ENCODE measurements at places on chromosomes 13 and 19.
A peak's percentile ranks its signal among the peaks of the same experiment; 100 is the strongest.

- peak; percentile 61 for DNase-seq
Observed at GRCh38 chr19:53254411-53255341, at the start of gene ZNF677. ZNF677 (minus strand) TSS chr19:53254873; CDS start chr19:53251550, 3,323 bp downstream.

GRCh38 chr13:63680704-63681103 is 2265.1 kb upstream of the PCDH20 start:
- DNase-seq = no peak

DNA sequence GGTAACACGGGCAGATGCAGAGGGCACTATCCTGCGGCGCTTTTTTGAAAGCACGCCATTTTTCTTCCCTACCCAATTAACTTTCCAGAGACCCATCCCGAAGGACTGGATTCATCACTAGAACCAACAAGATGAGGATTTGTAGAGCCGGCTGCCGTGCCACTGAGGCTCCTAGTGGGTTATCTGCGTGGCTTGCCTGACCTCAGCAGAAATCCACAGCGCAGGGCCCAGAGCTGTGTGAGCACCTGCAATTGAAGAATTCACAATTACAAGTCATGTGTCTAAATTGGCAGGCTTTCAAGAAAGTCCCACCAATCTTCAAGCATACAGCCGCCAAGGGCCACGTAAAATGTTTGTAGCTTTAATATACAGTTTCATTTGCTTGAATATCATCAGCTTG is 75.5 kb downstream of the ALOX5AP start:
- DNase-seq = no peak

GRCh38 chr19:46745521-46746280 is at the start of gene FKRP:
FKRP (plus strand) TSS chr19:46746057; CDS start chr19:46755451, 9,394 bp downstream.
- no peak for DNase-seq

DNA sequence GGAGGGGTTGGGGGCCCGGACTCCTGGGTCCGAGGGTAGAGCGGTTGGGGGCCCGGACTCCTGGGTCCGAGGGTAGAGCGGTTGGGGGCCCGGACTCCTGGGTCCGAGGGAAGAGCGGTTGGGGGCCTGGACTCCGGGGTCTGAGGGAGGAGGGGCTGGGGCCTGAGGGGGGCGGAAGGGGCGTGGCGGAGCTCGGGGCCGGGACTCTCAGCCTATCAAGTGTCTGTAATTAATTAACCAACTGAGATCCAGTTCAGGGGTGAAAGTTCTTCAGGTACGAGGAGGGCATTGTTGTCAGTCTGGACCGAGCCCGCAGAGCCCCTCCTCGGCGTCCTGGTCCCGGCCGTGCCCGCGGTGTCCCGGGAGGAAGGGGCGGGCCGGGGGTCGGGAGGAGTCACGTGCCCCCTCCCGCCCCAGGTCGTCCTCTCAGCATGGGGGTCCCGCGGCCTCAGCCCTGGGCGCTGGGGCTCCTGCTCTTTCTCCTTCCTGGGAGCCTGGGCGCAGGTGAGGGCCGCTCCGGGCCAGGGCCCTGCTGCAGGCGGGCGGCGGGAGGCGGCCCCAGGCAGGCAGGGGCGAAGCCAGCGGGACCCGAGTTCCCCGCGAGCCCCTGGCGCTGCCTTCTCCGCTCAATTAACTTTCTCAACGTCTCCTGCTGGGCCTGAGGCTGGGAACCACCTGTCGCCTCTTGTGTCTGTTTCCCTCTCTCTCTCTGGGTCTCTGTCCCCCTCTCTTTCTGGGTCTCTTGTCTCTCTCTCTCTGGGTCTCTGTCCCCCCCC is 697 bp downstream of the FCGRT start:
- DNase-seq = no peak

DNA sequence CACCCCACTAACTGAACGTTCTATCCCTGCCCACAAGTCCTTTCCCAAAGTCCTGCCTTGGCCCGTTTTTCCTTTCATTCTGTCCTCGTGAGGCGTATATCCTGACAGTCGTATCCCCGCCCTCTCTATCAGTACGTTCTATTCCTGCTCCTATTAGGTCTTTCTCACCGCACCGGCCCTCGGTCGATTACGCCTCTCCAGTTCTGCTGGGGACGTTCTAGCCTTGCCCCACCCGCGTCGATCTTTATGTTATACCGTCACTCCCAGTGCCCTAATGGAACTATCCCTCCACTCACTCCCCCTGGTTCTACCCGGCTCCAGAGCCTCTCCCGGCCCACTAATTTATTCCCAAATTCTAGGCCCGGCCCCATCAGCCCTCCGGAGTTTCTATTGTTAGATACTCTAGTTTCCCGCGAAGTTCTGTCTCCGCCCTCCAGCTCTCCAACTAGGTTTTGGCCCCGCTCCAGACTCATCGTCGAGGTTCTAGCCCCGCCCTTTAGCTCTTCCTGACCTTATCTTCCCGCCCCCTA is 2.0 kb downstream of the PLAUR start:
- DNase-seq = peak; percentile 98

DNA sequence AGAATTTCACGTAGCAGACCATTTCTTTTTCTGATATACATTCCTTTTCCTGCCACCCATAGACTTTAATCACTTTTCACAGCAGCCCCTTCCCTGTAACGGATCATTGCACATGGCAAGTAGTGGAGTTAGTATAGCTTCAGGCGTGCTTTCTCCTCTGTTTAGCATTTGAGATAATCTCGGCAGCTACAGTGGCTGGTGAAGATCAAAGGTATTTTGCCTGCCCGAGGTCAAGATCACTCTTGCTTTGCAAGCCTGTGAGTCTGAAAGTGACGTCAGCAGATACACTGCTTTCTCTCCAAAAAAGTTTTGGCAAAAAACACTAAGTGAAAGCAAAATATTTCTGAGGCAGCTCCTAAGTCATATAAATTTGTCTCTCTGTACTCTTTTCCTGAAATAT is 260.0 kb downstream of the NDFIP2 start:
- DNase-seq = no peak

- DNase-seq = no peak
Observed at GRCh38 chr13:100674572-100674871, at the start of gene TMTC4. TMTC4 (minus strand) TSS chr13:100674795; CDS start chr13:100670362, 4,433 bp downstream.

DNA sequence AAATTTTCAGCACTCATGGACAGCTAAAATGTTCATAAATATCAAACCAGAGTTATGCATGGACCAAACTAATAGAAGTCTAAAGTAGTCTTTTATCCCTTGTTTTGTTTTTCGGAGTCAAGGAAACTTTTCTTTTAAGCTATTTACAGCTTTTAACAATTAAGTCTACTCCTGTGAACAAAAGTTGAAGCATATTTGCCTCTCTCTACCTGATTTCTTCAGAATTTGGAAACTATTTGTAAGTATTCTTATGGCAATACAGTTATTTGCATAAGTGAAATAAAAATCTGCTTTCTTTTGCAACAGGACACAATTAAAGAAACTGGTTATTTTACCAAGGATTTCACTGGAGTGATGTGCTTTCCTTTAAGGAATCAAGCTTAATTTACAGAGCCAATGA is 47.1 kb upstream of the ANKRD10 start:
- DNase-seq = no peak

DNA sequence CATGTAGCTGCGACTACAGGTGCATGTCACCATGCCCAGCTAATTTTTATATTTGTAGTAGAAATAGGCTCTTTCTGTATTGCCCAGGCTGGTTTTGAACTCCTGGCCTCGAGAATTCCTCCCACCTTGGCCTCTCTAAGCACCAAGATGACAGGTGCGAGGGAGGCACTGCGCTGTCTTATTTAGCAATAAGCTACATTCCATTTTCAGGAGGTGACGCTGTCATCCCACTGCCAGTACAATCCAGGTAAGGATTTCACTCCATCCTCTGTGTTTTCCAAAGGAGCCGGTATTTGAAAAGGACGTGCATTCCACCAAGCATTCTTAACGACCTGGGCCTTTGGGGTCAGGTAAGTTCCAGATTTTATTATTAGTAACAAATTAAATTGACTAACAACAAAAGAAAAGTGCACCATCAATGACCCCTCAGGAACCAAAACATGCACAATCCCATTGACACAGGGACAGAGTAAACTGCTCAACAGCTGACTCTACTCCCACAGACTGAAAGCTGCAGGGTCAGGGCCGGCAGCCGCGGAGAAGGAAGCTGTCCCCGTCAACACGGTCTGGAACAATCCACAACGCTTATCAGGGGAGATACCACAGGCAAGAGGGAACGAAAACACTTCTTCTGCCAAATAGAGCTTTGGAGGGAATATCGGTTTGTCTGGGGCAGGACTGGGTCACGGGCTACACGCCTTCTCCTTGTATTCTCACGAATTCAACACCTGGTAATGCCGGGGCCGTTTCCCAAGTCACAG is 82.8 kb downstream of the INSR start:
- no peak for DNase-seq
